Stimulated activated CD8-positive, alpha-beta memory T cell treated with anti-CD3 and anti-CD28 coated beads, Interleukin-4, amount 100 ng/mL, for 4 hours (primary cell): ENCODE measurements at places on chromosomes 7 and 10.

- DNase-seq: no peak
Measured at GRCh38 chr10:32437334-32437733, 8.6 kb upstream of the CCDC7 start.

- no peak for DNase-seq
Measured at GRCh38 chr10:68625316-68625921, 65.3 kb downstream of the TET1 start.

DNA sequence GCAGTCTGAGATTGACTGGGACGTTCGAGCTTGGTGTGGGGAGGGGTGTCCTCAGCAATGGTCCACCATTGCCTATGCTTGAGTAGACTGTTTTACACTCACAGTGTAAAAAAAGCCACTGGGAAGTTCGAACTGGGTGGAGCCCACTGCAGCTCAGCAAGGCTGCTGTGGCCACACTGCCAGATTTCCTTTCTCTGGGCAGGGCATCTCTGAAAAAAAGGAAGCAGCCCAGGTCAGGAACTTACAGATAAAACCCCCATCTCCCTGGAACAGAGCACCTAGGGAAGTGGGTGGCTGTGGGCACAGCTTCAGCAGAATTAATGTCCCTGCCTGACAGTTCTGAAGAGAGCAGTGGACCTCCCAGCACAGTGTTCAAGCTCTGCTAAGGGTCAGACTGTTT lies 80.3 kb downstream of the BICC1 start:
- no peak for DNase-seq

GRCh38 chr10:126930883-126931503 lies 25.8 kb downstream of the DOCK1 start:
- no peak for DNase-seq

GRCh38 chr7:37216156-37216852 lies 232.4 kb downstream of the ELMO1 start:
- no peak for DNase-seq
